ENCODE measurements at places on chromosomes 16 and 17. TPM values are rescaled to one million over a fixed set of nuclear protein-coding genes. Genes with fewer than 3 reads are reported as not detected.

The USP43 gene
- polyA plus RNA-seq = not detected

DNA sequence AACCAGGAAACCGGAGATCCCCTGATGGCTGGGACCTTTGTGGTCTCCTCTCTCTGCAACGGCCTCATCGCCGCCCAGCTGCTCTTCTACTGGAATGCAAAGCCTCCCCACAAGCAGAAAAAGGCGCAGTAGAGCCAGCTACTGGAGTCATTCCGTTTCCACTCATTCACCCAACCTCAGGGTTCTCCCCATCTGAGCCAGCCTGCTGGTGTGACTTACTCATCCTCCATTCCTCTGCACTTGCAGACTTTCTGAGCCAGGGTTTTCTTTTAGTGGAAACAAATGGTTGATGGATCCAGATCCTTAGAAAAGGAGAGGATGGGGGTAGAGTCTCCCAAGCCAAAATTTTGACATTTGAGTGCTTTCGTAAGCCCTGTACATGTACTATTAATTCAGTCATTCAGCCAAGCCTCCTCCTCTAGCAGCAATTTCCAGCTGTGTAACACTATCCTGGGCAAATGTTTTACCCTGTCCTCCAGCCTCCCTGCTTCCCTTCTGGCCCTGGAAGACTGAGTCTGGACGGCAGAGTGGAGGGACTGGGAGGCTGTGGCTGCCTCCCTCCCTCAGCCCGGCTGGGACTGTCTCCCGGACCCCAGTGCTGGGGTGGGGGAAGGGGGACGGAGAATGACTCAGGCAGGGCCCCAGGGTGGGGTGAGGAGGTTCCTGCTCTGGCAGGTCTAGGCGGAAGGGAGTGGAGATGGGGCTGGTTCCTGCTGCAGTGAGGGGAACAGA is 2.3 kb downstream of the SOX15 start:
- H3K4me1 ChIP-seq = peaks cover 31% of the 10 kb centered on the region
- H3K27ac ChIP-seq = no peak overlapping the region
- no peak overlapping the region for H3K4me3 ChIP-seq
- no peaks in the 10 kb centered on the region for H3K27me3 ChIP-seq
- H3K36me3 ChIP-seq = peaks cover 31% of the 10 kb centered on the region

- DNase-seq = no peak
- H3K27me3 ChIP-seq = no peaks in the 10 kb centered on the region
- H3K27ac ChIP-seq = peak overlapping the region; percentile 53
- H3K4me1 ChIP-seq = peaks cover 72% of the 10 kb centered on the region
- H3K4me3 ChIP-seq = no peak overlapping the region
- H3K36me3 ChIP-seq = peaks cover 4% of the 10 kb centered on the region
Observed at GRCh38 chr17:57355090-57355859, 99.0 kb downstream of the MSI2 start.

The SPN gene
- 124 TPM for polyA plus RNA-seq

The ITGAX gene
- polyA plus RNA-seq = 1.1 TPM

DNA sequence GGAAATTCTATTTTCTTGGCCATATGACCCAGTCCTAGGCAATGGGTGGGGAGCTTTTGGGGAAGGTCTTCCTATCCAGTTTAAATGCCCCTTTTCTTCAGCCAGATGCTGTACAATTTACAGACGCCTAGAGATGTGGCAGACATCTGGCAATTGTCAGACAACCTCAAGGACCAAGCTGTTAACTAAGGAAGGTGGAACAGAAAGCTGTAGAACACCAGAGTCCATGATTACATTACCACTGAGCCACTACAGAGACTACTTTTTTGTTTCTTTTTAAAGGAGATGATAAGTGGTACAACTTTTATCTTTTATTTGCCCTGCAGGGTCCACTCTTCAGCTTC is 21.1 kb upstream of the CORO6 start:
- peaks cover 6% of the 10 kb centered on the region for H3K4me1 ChIP-seq
- DNase-seq = no peak
- no peak overlapping the region for H3K4me3 ChIP-seq
- peaks cover 76% of the 10 kb centered on the region for H3K36me3 ChIP-seq
- no peaks in the 10 kb centered on the region for H3K27me3 ChIP-seq

- peaks cover 32% of the 10 kb centered on the region for H3K4me1 ChIP-seq
- H3K27ac ChIP-seq = peak overlapping the region; percentile 39
- DNase-seq = no peak
- peaks cover 9% of the 10 kb centered on the region for H3K36me3 ChIP-seq
- no peaks in the 10 kb centered on the region for H3K27me3 ChIP-seq
- no peak overlapping the region for H3K4me3 ChIP-seq
Observed at GRCh38 chr16:75576384-75576811, 10.2 kb downstream of the GABARAPL2 start.

The IRX5 gene
- not detected for polyA plus RNA-seq

DNA sequence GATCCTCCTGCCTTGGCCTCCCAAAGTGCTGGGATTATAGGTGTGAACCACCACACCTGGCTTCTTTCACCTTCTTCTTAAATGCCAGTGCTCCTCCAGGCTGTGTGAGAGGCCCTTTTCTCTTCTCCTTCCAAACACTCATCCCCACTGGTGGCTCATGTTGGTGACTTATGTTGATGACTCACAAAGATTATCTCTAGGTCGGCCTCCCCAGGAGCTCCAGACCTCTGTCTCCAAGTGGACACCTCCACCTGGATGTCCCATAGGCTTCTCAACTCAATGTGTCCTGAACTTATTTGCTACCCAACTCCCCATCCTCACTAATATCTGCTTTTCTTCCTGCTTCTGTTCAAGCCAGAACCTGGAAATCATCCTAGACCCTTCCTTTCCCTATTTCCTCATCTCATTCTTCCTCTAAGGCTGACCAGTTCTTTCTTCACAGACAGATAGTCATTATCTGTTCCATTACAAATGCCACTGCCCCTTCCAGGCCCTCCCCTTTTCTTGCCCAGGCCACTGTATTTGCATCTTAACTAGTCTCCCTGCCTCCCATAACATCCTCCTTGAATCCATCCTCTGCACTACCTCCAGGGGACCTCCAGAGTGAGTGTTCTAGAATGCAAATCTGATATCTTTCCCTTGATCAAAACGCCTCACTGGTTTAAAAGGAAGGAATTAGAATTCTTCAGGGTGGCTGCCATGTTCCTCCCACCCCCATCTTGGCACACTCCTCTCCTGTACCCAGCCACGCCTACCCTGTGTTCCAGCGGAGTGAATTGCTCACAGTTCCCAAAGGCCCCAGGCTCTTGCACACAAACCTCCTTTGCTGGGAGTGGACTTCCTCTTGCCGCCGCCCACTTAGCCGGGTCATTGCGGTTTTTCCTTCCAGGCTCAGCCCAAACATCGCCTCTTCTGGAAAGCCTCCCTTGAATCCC is 34.8 kb upstream of the FBXO47 start:
- H3K36me3 ChIP-seq = peaks cover 1% of the 10 kb centered on the region
- H3K4me3 ChIP-seq = no peak overlapping the region
- peaks cover 23% of the 10 kb centered on the region for H3K4me1 ChIP-seq
- DNase-seq = no peak
- peaks cover 4% of the 10 kb centered on the region for H3K27me3 ChIP-seq
- H3K27ac ChIP-seq = peak overlapping the region; percentile 55

DNA sequence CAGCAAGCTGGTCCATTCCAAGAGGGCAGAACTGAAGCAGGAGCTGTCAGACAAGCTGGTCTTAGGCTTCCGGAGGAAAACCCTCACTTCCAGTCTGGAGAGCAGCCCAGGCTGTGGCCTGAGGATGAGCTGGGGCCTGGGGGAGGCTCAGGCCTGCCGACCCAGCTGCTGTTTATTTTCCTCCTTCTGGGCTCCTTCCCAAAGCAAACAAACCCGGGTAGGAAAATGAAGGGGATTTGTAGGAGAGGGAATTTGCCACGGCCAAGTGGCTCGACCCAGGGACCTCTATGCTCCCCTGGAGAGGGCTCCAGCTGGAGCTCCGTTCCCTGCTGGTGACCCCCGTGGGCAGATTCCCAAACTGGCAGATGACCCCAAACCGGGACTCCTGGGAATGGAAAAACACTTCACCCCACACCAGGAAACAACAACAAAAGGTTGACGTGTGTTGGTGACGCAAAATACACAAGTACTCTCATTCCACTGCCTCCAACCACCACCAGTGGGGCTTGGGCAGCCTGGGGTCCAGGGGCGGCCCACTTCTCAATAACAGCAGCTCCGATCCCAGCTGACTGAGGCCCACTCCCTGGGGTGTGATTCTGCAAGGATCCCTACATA is 8.8 kb downstream of the JUP start:
- H3K27ac ChIP-seq = no peak overlapping the region
- H3K36me3 ChIP-seq = no peaks in the 10 kb centered on the region
- peaks cover 1% of the 10 kb centered on the region for H3K4me1 ChIP-seq
- peaks cover 11% of the 10 kb centered on the region for H3K27me3 ChIP-seq
- no peak for DNase-seq
- no peak overlapping the region for H3K4me3 ChIP-seq

DNA sequence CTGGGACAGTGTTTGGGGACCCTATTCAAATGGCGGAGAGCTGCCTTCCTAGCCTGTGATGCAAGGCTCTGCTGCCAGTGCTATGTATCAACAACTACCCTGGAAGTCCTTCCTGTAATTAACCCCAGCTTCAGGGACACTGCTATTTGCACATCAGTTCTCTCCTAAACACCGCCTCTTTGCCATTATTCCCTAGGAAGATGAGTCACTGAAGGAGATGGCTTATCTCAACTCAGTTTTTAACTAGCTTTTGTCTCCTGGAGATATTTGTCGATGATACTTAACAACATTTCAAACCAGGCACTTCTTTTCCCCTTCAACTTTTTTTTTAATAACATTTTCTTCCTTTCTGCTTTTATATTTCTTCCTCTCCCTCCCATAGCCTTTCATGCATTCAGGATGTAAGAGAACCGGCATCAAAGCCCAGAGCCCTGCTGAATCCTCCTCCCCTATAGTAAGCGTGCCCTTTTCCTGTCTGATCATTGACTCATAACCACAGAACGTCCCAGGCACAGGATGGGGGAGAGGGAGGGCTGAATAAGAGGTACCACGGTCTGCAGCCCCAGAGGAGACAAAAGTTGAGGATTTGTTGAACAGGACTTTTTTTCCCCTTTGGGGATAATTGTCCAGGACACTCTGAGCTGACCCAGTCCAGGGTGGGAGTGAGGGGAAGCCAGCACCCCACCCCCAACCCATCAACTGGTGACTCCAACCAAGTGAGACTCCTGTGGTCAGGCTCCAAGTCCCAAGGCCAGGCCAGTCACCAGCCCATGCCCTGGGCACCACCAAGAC is 387.8 kb upstream of the SALL1 start:
- no peaks in the 10 kb centered on the region for H3K4me1 ChIP-seq
- H3K4me3 ChIP-seq = no peak overlapping the region
- H3K36me3 ChIP-seq = no peaks in the 10 kb centered on the region
- DNase-seq = no peak

GRCh38 chr17:20314834-20315233 is 152.5 kb downstream of the LGALS9B start:
- H3K27me3 ChIP-seq = no peaks in the 10 kb centered on the region
- no peak overlapping the region for H3K4me3 ChIP-seq
- no peak for DNase-seq
- H3K4me1 ChIP-seq = no peaks in the 10 kb centered on the region

- H3K27ac ChIP-seq = no peak overlapping the region
- H3K27me3 ChIP-seq = peaks cover 1% of the 10 kb centered on the region
- no peak overlapping the region for H3K4me3 ChIP-seq
- DNase-seq = no peak
- H3K36me3 ChIP-seq = no peaks in the 10 kb centered on the region
- no peaks in the 10 kb centered on the region for H3K4me1 ChIP-seq
Observed at GRCh38 chr17:6530324-6530920, 25.9 kb downstream of the PITPNM3 start.

DNA sequence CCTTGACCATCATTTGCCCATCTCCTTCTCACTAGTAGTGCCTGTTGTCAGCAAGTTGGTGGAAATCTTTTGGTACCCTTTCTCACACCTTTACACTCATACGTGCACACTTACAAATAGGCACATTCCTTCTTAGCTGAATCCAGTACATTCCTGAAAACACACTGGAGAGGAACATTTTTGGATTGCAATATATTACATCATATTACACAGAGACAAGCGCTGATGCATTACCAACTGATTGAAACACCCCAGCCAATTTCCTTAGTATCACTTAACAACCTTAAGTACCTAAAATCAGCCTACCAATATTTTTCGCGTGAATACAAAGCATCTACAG is 64.1 kb downstream of the PLCG2 start:
- no peak overlapping the region for H3K27ac ChIP-seq
- no peak overlapping the region for H3K4me3 ChIP-seq
- no peak for DNase-seq

GRCh38 chr17:46901291-46901690 is 21.7 kb upstream of the GOSR2 start:
- peaks cover 17% of the 10 kb centered on the region for H3K27me3 ChIP-seq
- DNase-seq = no peak
- H3K4me1 ChIP-seq = peaks cover 9% of the 10 kb centered on the region
- H3K4me3 ChIP-seq = no peak overlapping the region
- H3K36me3 ChIP-seq = no peaks in the 10 kb centered on the region
- no peak overlapping the region for H3K27ac ChIP-seq

DNA sequence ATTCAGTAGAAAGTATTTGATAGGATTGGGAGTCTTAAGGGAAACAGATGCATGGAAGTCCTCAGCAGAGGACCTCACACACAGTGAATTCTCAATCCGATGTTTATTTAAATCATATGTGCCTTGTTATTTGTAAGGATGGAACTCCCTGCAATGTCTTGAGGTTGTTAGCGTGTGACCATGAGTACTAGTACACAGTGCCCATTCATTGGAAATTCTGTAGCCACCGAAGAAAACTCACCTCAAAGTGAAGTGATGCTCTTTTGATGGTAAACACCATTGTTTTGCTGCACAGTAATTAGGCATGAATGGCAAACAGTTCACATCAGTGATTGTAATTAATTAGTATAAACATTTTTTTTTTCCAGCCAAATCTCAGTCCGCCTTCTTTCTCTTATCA is 173.6 kb downstream of the MSI2 start:
- peaks cover 14% of the 10 kb centered on the region for H3K36me3 ChIP-seq
- peaks cover 56% of the 10 kb centered on the region for H3K4me1 ChIP-seq
- DNase-seq = no peak
- H3K4me3 ChIP-seq = no peak overlapping the region

GRCh38 chr16:14963281-14964173 is 11.3 kb upstream of the PDXDC1 start:
- peaks cover 2% of the 10 kb centered on the region for H3K36me3 ChIP-seq
- H3K27ac ChIP-seq = no peak overlapping the region
- peaks cover 9% of the 10 kb centered on the region for H3K27me3 ChIP-seq
- DNase-seq = no peak

DNA sequence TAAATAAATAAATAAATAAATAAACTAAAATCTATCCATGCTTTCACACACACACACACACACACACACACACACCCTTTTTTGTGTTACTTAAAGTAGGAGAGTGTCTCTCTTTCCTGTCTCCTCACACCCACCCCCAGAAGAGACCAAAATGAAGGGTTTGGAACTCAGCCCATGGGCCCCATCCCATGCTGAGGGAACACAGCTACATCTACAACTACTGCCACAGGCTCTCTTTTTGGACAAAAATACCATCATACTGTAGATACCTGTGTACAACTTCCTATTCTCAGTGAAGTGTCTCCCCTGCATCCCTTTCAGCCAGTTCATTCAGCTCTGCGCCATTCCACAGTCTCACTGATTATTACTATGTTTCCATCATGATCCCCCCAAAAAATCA is 1.9 kb upstream of the HBA2 start:
- no peak overlapping the region for H3K27ac ChIP-seq
- DNase-seq = no peak
- H3K4me3 ChIP-seq = peak overlapping the region; percentile 30
- H3K4me1 ChIP-seq = peaks cover 27% of the 10 kb centered on the region
- H3K27me3 ChIP-seq = peaks cover 26% of the 10 kb centered on the region
- H3K36me3 ChIP-seq = no peaks in the 10 kb centered on the region

Measured in naive thymus-derived CD8-positive, alpha-beta T cell (primary cell).